H1 (cell line): ENCODE measurements at places on chromosomes 3 and 15. TPM values are rescaled to one million over a fixed set of nuclear protein-coding genes. Genes with fewer than 3 reads are reported as not detected.
A peak's percentile ranks its signal among the peaks of the same experiment; 100 is the strongest.

CHRM5 gene
- polyA plus RNA-seq: not detected in 2 replicates

DNA sequence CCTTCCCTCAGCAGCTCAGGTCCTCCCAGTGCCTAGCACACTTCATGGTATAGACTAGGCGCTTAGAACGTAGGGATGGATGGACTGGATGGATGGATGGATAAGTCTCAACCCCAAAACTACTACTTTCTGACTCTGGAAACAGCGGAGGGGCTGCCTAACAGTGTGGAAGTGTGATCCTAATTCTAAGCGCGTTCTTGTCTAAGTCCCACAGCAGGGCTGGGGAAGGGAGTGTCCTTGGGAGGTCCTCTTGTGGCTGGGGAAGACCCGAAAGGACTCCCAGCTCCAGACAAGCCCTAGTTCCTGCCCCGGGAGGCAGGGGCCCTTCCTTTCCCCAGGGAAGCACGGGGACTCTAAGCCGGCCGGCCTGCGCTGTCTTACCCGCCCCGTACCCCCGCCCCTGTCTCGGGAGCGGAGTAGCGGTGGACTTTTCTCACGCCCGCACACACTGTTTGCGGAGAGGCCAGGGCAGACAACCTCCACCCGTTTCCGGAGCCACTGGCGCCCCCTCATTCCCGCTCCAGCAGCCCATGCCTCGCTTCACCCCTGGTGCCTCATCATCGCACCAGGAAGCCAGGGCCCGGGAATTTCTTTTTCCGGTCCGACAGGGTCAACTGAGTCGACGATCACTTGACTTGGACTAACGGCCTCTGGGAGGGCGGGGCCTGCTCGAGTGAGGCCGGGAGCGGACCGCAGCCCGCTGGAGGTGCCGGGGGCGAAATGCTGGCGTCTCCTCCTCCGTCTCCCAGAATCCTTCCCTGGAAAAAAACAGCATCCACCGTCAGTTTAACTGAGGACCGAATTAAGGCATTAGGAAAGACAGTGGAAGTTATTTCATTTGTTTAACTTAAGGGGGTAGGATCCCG lies 133.3 kb downstream of the TBC1D2B start:
- peak; percentile 81 for DNase-seq

GRCh38 chr15:53378096-53378800 lies 381.2 kb downstream of the WDR72 start:
- no peak for DNase-seq

- peak; percentile 77 for DNase-seq
Observed at GRCh38 chr3:34260271-34261000, 462.0 kb downstream of the PDCD6IP start.

- DNase-seq: no peak
Observed at GRCh38 chr15:62567501-62567900, 402.4 kb upstream of the C2CD4B start.

- no peak for DNase-seq
Observed at GRCh38 chr3:41357271-41357670, 158.0 kb downstream of the CTNNB1 start.

DNA sequence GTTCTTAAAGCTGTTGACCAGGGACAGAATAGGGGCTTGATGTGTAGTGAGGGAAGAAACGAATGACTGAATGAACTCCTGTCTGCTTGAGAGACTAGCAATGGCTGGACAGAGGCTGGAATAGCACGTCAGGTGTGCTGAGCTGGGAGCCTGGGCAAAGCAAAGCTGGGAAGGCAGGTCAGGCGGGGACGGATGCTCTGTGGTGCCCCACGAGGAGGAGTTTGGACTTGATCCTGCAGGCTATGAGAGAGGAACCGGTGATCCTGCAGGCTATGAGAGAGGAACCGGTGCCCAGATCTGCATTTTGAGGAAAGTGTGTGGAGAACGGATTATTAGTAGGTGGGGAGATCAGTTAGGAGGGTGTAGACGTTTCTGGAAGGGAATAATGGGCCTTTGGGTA lies 31.3 kb upstream of the PSTPIP1 start:
- DNase-seq: no peak

DNA sequence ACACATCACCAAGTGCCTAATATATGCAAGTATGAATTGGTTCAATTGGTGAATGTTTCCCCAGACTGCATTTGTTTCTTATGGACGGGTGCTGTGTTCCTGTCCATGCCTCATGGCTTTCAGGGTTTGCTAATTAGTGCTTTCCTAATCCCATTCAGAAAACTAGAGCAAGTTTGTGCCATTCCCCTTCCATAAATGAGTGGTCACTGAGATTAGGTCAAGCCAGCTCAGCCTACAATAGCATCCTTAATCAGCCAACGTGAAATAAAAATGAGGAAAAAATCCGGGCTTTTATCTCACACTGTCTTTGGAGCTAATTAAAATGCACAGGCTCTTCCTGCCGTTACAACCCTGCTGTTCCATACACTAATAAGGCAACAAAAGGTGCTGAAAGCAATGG lies 788.8 kb downstream of the ROBO1 start:
- DNase-seq: no peak
